ENCODE measurements at places on chromosomes 11 and 22. TPM values are rescaled to one million over a fixed set of nuclear protein-coding genes. Genes with fewer than 3 reads are reported as not detected.

DNA sequence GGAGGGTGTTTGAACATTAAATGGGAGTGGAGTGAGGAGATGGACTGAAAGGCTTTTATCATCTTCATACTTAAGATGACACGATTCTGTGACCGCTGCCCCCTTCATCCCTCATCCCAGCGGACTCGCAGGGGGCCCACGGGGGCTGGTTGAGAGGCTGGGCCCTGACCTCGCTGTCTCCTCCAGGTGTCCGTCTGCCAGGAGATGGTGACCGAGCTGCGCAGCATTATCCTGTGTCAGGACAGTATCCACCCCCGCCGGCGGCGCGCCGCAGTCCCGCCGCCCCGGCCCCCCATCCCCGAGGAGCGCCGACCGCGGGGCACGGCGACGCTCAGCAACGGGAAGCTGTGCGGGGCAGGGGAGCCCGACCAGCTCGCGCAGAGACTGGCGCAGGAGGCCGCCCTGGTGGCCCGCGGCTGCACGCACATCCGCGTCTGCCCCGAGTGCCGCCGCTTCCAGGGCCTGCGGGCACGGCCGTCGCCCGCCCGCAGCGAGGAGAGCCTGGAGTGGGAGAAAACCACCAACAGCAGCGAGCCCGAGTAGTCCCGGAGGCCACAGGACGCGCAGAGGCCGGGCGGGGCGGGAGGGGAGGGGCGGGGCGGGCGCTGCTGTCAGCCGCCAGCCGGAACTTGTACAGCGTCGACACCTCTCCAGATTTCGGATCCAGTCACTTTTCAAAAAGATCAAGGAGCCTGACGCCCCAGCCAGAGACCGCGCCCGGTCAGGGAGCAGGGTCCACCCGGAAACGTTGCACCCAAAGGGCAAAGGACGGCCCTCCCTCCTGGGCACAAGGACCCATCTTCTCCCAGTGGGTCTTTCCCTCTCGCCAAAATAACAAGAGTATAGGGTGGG, 38.0 kb upstream of the TBCEL start:
- DNase-seq, result no peak

OR52I1 gene
- total RNA-seq, result not detected

HOATZ gene
- not detected for total RNA-seq

GRCh38 chr11:88277349-88277915, 60.1 kb downstream of the CTSC start:
- DNase-seq, result no peak

ARFIP2 gene
- total RNA-seq, result 43.9 TPM

All from esophagus muscularis mucosa (tissue), 4 donors.